ENCODE measurements at places on chromosomes 13 and 19. TPM values are rescaled to one million over a fixed set of nuclear protein-coding genes. Genes with fewer than 3 reads are reported as not detected.

GRCh38 chr19:55431183-55431582, 11.9 kb downstream of the SHISA7 start:
- no peaks in the 10 kb centered on the region for H3K4me1 ChIP-seq
- no peak overlapping the region for H3K27ac ChIP-seq
- no peak for DNase-seq
- H3K36me3 ChIP-seq = no peaks in the 10 kb centered on the region
- H3K27me3 ChIP-seq = no peaks in the 10 kb centered on the region
- no peak overlapping the region for H3K4me3 ChIP-seq

GRCh38 chr13:59337070-59337469, 826.7 kb downstream of the DIAPH3 start:
- H3K36me3 ChIP-seq = no peaks in the 10 kb centered on the region
- no peaks in the 10 kb centered on the region for H3K27me3 ChIP-seq
- no peak for DNase-seq
- peak overlapping the region; percentile 5 for H3K27ac ChIP-seq
- H3K4me3 ChIP-seq = no peak overlapping the region

Gene ELL
- 13.4 TPM for polyA plus RNA-seq

DNA sequence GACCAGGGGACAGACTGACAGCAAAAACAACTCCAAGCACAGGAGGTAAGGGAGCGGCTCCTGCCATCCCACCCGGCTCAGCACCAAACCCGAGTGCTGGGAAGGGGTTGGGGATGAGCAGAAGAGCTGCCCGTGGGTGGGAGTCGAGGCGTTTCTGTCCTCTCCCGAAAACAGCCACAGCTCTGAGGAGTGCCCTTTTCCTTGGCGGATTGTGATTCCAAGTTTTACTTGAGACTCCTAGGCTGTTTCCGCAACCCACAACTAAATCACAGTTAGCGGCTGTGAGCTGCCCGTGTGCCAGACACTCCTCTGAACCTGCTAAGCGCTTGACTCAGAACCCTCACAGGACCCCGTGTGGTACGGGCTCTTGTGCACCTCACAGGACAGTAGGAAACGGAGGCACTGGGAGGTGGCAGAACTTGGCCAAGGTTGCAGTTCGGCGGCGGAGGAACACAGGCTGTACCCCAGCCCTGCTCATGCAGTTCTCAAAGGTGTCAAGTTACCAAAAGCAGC, 21.4 kb downstream of the CFAP97D2 start:
- H3K36me3 ChIP-seq = no peaks in the 10 kb centered on the region
- no peak overlapping the region for H3K4me3 ChIP-seq
- no peaks in the 10 kb centered on the region for H3K27me3 ChIP-seq
- DNase-seq = no peak
- H3K4me1 ChIP-seq = no peaks in the 10 kb centered on the region

Gene CACNG7
- polyA plus RNA-seq = 0.08 TPM

DNA sequence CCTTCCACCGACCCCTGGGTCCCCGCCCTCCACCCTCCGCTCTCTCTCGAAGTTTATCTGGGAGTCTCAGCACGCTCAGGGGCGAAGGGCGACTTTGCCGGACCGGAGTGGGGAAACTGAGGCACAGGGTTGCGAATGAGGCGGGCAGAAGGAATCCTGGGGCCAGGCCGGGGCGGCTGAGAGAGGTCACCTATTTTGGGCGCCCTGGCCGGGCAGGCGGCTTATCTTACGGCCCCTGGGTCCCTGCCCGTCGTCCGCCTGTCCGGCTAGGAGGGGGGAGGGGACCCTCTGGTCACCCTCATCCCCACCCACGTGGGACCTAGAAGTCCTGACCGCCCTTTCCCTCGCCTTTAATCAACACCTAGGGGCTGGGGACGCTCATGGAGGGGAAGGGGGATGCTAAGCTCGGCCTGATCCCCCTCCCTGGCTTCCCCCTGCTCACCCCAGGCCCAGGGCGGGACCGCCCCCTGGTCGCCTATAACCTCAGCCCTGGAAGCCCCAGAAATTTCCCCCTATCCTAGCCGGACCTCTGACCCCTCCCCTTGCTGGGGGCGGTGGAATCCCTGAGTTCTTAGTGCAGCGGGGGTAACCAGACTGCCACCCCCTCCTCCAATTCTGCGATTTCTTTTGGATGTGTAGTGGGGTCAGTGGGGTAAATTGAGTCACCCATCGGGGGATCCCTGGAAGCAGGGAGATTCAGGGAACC, 556 bp downstream of the TRIP10 start:
- peak overlapping the region; percentile 90 for H3K4me3 ChIP-seq
- H3K4me1 ChIP-seq = peaks cover 12% of the 10 kb centered on the region
- no peaks in the 10 kb centered on the region for H3K27me3 ChIP-seq

- no peak overlapping the region for H3K4me3 ChIP-seq
- no peaks in the 10 kb centered on the region for H3K27me3 ChIP-seq
- no peak for DNase-seq
- H3K36me3 ChIP-seq = no peaks in the 10 kb centered on the region
- H3K4me1 ChIP-seq = no peaks in the 10 kb centered on the region
Observed at GRCh38 chr19:2360833-2361232, 768 bp downstream of the TMPRSS9 start.

DNA sequence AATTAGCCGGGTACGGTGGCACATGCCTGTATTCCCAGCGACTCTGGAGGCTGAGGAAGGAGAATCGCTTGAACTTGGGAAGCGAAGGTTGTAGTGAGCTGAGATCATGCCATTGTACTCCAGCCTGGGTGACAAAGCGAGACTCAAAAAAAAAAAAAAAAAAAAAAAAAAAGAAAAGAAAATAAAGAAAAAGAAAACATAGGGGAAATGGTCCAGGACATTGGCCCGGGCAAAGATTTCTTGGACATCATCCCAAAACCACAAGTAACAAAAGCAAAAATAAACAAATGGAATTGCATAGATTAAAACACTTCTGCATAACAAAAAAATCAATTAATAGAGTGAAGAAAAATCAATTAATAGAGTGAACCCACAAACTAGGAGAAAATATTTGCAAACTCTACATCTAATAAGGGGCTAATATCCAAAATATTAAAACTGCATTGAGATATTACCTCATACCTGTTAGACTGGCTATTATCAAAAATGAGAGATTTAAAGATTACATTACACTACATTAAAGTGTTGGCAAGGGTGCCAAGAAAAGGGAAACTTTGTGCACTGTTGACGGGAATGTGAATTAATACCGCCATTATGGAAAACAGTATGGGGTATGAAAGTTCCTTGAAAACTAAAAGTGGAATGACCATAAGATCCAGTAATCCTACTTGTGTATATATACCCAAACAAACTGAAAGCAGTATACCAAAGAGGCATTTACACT, 18.5 kb upstream of the ABCC4 start:
- no peak for DNase-seq
- no peaks in the 10 kb centered on the region for H3K27me3 ChIP-seq
- H3K4me3 ChIP-seq = no peak overlapping the region
- no peak overlapping the region for H3K27ac ChIP-seq

- peak overlapping the region; percentile 93 for H3K27ac ChIP-seq
- H3K4me3 ChIP-seq = no peak overlapping the region
- peaks cover 16% of the 10 kb centered on the region for H3K36me3 ChIP-seq
Observed at GRCh38 chr19:45773384-45773783, 4.3 kb upstream of the SIX5 start.

DNA sequence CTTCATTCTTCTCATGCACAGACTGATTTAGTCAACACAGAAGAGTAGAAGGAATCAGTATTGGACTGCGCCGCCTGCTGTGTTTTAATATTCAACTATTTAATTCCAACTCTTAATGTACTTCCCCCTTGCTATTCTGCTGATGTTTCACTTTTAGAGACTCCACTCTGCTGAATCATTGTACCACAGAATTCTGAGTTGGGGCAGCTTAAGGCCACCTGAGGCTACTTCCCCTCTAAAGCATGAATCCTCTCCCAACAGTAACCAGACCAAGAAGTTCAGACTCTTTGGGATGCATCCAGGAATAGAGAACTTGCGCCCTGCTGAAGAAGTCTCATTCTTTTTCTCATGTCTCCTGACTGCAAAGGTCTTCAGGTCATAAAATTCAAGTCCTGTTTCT, 708.8 kb downstream of the UQCRFS1 start:
- no peak overlapping the region for H3K4me3 ChIP-seq
- H3K4me1 ChIP-seq = no peaks in the 10 kb centered on the region
- DNase-seq = no peak
- no peaks in the 10 kb centered on the region for H3K36me3 ChIP-seq
- H3K27me3 ChIP-seq = no peaks in the 10 kb centered on the region

DNA sequence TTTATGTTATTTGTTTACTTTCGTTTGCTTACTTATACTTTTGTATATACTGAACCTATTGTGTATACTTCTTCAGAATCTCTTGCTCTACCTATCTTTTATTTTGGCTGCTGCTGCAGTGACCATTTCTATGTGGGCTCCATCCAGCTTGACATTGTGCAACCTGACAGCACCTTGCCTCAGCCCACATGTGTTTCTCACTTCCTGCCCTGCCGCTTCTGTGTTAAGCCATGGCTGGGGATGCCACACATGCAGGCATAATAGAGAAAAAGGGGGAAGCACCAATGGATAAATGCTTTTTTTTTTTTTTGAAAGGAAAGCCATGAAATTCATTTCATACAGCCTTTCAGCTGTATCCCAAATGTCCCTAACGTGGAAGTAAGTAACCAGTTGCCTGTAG, 147.6 kb downstream of the RBM26 start:
- no peak for DNase-seq
- no peaks in the 10 kb centered on the region for H3K36me3 ChIP-seq

DNA sequence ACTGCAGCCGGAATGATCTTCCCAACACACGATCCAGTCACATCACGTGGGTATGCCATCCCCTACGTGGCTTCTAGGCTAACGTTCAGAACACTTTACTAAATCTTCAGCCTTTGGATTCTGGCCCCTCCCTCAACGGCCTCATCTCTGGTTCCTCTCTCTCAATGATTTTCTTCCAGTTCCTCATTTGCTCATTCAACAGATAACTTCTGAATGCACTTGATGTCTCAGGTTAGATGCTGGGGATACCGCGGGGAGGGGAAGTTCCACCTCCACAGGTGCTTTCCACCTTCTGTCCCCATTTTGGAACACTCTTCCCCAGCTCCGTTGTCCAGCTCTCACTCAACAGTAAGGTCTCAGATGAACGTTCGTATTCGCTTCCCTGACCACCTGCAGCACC, 66.1 kb downstream of the ATP7B start:
- H3K36me3 ChIP-seq = no peaks in the 10 kb centered on the region
- no peaks in the 10 kb centered on the region for H3K27me3 ChIP-seq
- no peak overlapping the region for H3K4me3 ChIP-seq
- no peaks in the 10 kb centered on the region for H3K4me1 ChIP-seq

DNA sequence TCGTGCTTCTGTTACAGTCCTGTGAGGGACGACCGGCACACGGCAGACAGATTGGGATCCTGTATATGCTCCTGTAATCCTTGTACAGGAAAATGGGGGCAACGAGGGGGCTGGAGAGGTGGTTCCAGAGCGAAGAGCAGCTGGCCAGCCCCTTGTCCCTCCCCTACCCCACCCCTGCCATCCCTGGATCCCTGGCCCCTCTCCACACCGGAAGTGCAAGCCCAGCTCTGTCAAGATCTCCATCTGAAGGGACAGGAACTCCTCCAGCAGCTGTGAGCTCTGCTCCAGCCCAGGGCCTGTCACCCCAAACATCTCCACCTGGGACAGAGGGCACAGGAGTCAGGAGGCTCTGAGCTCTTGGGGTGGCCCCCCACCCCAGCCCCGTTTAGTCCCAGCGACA, 5.5 kb upstream of the CCER2 start:
- H3K27me3 ChIP-seq = no peaks in the 10 kb centered on the region
- no peaks in the 10 kb centered on the region for H3K36me3 ChIP-seq
- DNase-seq = no peak
- H3K4me1 ChIP-seq = no peaks in the 10 kb centered on the region

- no peaks in the 10 kb centered on the region for H3K27me3 ChIP-seq
- H3K4me1 ChIP-seq = no peaks in the 10 kb centered on the region
- H3K36me3 ChIP-seq = no peaks in the 10 kb centered on the region
Observed at GRCh38 chr13:110001670-110002275, 215.4 kb upstream of the IRS2 start.

DNA sequence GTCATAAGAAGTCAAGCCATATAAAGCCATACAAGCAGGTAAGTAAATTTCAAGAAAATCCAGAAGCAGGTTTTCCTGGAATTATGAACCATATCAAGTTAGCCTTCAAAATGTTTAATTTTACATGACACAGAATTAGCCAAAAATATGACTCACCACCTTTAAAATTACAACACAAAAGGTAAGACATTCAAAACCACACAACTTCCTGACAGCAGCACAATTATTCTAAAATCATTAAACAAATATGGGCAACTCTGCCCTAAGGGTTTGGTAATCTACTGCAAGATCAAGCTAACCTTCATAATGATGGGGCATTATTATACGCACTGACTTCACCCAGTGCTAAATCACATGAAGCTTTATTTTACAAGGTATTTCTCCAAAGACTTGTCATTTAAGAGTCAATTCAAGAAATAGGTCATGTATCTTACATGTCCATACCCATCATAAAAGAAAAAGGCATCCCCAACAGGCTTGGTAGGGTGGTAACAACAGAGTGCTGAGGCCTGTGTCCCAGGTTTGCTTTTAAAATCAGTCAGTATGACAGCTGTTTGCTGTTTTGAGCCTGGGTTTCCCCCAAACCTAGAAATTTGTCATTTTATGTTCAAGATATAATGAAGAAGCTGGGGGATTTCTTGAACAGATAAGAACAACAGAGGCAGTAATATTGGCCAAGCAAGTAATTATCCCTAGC, 15.2 kb downstream of the RCBTB1 start:
- DNase-seq = no peak
- H3K27me3 ChIP-seq = no peaks in the 10 kb centered on the region
- H3K4me3 ChIP-seq = no peak overlapping the region
- H3K36me3 ChIP-seq = no peaks in the 10 kb centered on the region

GRCh38 chr19:29561601-29562000, 35.8 kb downstream of the VSTM2B start:
- no peak overlapping the region for H3K27ac ChIP-seq
- no peaks in the 10 kb centered on the region for H3K27me3 ChIP-seq
- no peaks in the 10 kb centered on the region for H3K4me1 ChIP-seq
- DNase-seq = no peak

DNA sequence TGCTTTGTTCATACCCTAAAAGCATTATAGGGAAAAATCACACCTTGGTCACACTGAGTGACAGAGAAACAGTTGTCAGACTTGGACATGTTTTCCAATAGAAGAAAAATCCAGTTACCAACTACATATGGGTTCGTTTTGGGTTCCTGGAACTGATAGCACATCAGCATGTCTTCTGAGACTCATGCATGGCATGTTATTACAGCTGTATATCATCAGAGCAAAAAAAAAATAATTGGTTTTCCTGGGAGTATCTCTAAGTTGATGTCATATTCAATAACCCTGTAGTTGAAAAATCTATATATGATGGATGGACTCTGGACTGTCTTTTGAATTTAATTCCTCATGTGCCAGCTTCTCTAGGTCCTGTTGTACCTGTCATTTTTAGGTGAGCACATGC, 211.6 kb downstream of the DNAJC15 start:
- H3K27ac ChIP-seq = no peak overlapping the region
- peaks cover 5% of the 10 kb centered on the region for H3K4me1 ChIP-seq
- H3K27me3 ChIP-seq = no peaks in the 10 kb centered on the region
- H3K4me3 ChIP-seq = no peak overlapping the region
- no peaks in the 10 kb centered on the region for H3K36me3 ChIP-seq

Data from pancreas (tissue), 10 donors.